ENCODE measurements at places on chromosomes 3 and 15.

DNA sequence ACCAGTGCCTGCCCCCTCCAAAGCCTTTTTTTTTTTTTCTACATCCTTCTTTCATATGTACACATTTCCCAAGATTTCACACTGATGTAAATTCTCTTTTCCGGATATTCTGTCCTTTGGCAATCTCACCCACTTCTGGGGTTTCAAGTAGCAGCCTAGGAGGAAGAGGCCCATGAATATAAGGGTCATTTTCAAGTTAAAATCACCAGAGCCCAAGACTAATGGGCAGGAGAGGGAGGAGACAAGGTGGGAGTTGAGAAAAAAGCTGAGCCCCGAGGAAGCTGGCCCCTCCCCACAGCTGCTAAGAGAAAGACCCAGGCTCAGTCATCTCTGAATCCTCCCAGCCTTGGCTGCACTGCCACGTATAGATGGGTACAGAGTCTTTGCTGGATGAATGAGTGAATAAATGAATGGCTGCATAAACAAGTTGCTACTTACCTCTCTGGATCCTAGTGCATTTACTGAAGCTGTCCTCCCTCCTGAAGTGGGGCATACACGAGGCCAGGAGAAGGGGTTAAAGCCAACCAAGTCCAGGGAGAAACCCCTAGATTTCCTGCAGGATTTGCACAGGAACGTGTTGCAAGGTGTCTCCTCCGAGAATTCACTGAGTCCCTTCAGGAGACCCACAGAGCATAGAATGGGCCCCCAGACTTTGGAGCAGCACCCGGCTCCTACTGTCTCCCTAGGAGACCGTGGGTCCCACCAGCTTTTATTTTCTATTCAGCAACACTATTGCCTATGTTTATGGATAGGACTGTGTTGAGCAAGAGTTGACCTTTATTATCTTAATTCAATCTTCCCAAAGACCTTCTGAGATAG, 100.8 kb upstream of the LIPC start:
- DNase-seq = no peak

GRCh38 chr3:127184870-127185216, 8.1 kb upstream of the PRR23E start:
- DNase-seq = no peak

GRCh38 chr3:98512576-98512975, 10.1 kb downstream of the CLDND1 start:
- no peak for DNase-seq

DNA sequence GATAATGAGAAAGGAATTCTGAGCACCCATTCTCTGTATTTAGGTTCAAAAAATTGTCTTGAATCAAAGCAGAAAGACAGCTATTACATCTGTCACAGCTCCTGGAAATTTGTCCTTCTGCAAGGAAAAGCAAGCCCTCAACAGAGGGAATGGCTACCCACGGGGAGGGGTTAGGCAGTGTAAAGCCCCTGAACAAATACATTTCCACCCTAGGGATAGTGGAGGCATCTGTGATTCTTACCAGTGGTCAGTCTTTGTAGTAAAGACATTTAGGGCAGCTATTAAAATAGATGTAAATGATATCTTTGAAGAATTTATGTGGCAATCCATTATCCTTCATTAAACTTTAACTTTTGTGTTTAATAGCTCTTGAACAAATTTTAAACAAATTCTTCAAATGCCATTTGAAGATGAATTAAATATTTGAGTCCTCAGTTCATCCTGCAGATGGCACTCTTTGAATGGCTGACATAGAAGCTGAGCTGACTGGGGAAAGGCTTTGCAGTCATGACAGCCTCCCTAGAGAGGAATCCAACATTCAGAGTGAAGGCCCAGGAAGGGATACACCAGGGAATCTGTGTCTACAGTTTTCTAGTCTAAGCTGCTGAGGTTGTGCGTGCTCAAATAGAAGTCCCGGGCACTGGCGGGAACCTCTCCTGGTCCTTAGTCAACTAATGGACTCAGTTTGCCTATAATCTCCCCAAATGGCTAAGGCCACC, 359.7 kb upstream of the ROPN1 start:
- no peak for DNase-seq

Measured in CD4-positive, alpha-beta memory T cell (primary cell).